Activated naive CD4-positive, alpha-beta T cell (primary cell): ENCODE measurements at places on chromosomes 2 and 18.

DNA sequence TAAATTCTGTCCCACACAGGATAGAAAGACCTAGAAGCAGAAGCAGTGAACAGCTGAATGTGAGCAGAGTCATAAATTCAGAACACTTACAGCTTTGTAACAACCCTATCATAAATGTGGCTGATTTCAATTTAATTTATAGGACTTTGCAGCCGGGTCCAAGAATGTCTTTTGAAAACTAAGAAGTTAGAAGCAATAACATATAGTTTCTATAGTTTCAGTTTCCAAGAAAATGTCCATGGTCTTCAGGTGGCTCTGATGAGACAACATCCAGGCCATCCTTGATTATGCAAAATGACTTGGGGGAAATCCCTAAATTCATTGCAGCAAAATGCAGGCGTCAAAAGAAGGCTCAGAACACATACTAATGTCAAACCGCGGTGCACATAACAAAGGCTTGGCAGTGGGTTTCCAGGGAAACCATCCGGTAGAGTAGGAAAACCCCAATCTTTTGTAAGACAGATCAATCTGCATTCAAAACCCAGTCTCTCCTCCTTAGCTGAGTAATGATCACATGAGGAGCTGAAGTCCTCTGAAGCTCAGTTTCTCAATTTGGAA is 442.2 kb upstream of the ID2 start:
- DNase-seq = no peak

DNA sequence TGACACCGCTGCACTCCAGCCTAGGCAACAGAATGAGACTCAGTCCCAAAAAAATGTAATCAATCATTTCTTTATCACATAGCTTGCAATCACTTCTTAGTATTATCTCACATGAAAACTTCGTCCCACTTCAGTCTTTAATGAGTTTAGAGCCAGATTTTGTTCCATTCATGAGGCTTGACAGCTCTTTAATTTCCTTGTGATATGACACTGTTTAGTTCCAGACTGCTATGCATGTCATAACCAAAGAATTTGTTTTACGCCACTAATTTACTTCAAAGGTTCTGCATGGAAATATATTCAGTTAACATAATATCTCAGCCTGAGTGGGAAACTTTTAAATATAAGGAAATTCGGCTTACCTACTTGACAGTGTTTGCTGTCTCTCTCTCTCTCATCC is 113.1 kb downstream of the ZNF532 start:
- no peak for DNase-seq

GRCh38 chr2:228556717-228557116 is 375.2 kb upstream of the SPHKAP start:
- DNase-seq = no peak

GRCh38 chr2:61419129-61419528 is 51.8 kb downstream of the USP34 start:
- no peak for DNase-seq

DNA sequence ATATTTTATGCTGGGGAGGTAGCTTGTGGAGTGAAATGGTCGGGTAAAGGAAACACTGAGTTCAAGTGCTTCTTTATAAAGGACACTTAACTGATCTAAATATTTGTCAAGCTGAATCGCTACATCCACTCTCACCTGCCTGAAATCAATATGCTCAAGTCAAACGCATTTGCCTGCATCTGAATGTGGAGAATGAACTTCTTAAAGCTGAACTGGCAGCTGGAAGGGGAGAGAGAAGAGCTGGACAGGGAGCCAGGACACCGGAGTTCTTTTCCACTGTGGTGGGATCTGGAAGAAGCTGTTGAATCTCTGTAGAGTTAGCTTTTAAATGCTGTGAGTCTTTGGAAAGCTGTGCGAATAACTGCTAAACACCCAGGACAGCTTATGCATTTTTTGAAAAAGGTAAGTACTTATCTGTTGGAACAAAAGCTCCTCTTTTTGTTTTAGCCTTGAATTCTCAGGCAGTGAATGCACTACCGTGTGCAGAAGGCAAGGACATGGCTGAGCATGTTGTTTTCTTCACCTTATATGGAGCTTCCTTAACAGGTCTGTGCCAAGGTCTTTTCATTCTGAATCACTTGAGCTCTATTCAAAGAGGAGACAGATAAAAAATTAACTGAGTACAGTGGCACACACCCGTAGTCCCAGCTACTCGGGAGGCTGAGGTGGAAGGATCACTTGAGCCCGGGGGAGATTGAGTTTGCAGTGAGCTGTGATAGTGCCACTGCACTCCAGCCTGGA is 74.2 kb upstream of the KLF7 start:
- DNase-seq = no peak
